Effector CD4-positive, alpha-beta T cell (primary cell): ENCODE measurements at places on chromosomes 6 and 20.

- no peak for DNase-seq
These were observed 129.6 kb upstream of the CST7 start for GRCh38 chr20:24819331-24819965.

DNA sequence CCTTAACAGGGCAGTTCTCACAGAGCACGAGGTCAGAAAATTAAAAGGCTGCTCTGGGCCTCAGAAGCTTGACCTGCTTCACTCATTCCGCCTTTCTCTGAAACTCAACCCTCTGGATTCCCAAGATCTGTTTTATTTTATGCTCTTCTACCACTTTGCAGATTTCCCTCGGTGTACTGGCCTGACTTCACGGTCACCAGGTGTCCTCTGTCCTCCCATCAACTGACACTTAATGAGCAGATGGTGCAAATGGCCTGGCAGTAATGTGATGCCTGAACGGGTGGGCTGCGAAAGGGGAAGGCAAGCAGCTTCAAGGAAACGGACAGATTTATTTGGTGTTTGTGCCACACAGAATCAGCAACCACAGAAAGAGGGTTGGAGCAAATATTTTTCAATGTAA, 169.7 kb upstream of the TFAP2D start:
- DNase-seq = no peak

DNA sequence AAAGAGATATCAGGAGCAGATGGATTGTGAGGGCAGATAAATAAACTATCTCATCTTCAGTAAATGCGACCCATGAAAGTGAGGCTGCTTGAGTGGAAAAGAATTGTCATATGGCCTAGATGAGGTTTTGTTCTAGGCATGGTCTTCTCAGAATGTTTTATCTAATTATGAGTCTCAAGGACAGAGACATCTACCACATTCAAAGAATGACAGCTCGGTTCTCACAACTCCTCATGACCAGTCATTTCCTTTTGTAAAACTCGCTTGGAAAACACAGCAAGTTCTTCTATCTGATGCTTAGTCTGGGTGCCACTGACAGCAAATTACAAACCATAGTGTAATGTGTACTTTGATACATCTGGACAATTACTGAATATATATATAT, 140.5 kb downstream of the CCDC170 start:
- DNase-seq = no peak

GRCh38 chr6:79040083-79040482, 38.0 kb downstream of the PHIP start:
- no peak for DNase-seq

- DNase-seq = no peak
These were observed 34.8 kb upstream of the SIRPA start for GRCh38 chr20:1860446-1860845.

DNA sequence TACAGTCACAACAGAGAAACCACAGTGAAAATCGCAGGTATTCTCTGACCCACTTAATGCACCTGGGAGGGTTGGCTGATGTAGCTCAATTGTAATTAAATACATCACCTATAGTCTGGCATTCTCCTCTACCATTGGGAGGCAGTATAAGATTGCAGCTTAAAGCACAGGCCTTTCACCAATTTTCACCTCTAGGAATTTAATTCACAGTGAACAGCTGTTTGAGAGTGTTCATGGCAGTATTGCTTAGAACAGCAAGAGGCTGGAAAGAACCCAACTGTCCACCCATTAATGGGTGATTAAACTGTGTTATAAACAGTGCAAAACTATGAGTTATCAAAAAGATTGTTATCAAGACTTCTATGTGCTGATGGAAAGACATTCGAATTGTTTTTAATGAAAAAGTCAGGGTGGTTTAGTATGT, 2.0 kb downstream of the EDEM2 start:
- peak; percentile 30 for DNase-seq

GRCh38 chr6:135233686-135234491, 52.8 kb downstream of the MYB start:
- DNase-seq = no peak

- DNase-seq = no peak
These were observed 668.6 kb downstream of the UTRN start for GRCh38 chr6:144953552-144954240.

- DNase-seq = no peak
These were observed 12.4 kb upstream of the DACT2 start for GRCh38 chr6:168332020-168332419.

DNA sequence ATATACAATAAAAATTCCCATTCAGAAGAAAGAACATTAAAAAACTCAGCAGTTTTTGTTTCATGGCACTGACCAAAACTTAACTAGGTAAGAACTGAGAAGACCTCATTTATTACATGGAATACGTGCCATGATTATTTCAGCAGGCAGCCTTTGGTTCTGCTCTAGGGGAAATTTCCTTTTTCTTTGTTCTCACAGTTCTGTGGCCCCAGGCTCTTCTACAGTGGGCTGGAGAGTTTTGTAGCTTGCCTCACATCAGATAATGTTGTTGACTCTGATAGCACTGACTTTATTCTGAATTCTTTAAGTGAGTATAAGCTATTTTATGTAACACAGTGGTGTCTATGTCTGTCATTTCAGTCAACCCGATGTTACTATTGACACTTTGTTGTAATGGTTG, 844.3 kb downstream of the TBC1D32 start:
- no peak for DNase-seq

DNA sequence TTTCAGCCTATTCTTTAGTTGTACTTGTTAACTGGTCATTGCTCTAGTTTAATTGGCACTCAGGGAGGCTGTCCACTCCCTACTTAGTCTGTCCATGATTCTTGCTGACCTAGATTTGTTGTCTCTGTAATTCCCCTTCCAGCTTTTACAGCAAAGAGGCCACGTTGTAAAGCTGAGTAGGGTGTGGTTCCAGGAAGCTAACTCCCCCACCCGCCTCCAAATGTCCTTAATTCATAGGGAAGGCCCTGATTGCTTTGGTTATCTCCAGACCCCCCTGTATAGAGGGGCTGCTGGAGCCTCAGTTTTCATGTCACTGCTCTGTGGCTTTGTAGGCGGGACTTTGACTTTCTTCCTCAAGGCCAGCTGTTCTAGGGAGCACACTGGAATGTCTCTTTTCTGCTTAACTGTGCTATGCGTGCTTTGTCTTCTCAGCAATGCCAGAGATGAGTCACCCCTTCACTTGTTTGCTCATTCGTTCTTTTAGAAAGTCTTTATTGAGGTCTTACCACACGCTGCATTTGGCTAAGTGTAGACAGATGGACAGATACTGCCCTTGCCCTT, 175.1 kb upstream of the JAG1 start:
- DNase-seq = no peak

DNA sequence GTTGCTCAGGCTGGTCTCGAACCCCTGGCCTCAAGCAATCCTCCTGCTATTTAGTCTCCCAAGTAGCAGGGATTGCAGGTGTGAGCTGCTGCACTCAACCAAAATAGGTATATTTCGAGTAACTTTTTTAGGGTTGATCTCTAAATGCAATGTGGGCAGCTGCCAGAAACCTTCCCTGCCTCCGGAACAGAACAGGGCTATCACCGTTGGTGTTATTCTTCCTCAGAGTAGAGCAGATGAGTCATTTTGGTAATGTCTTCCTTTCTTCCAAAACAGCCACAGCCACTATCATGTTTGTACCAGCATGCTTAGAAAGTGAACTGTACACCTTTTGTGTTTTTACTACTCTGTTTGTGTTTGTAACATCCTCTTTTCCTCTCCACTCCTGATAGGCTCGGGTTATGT, 44.1 kb downstream of the SNX9 start:
- DNase-seq = no peak

DNA sequence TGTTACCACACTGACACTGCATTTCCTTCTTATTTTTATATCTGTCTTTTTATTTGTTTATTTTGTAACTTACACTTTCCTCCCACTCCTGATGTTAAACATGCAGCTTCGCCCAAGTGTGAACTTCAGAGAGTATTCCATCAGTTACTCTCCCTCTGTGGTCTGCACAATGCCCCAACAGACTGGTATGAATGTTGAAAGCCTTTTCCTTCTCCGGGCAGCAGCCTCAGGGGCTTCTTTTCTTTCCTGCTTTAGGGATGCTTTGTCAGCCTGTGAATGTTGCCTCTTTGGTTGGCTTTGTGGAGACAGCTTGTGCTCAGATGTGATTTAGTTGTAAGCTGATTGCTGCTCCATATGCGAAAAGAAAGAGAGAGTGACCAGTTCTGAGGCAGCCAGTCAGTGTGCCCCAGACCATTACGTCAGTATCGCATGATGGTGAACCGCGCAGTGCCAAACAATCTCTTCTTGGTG, 44.0 kb downstream of the SMPDL3A start:
- no peak for DNase-seq

DNA sequence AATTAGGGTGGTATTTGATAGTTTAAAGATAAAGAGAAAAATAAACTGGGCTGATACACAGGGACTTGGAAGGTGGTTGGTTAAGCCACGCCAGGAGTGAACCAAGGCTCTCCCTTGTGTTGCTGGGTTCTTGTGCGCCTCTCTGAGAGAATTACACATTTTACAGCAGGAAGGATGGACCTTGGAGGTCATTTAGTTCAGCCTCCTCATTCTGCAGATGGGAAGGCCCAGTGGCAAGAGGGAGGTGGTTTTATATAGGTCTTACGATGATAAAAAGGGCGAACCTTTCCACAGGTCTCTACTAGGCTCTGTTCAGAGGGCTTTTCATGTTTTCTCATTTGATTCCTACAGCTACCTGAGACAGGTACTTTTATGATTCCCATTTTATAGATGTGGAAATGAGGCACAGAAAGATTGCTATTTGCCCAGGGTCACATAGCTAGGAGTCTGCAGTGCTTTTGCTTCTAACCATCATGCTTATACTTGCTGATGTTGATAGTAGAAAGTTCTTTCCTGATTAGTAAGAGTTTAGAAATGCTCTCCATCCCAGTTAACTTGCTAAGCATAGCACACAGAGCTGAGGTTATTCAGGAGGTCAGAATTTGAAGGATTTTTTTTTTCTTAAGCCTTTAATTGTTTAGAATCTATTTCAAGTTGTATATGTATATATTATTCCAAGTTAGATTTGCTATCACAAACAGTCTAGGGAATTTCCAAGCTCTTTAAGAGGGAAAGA, 12.8 kb downstream of the HIVEP1 start:
- no peak for DNase-seq

GRCh38 chr6:110999634-111000270, 17.9 kb downstream of the RPF2 start:
- DNase-seq = no peak

GRCh38 chr20:47191074-47191673, 165.3 kb downstream of the ZMYND8 start:
- DNase-seq = no peak

- DNase-seq = no peak
These were observed 230.7 kb upstream of the QKI start for GRCh38 chr6:163183806-163184205.

GRCh38 chr6:52739627-52740026, 23.6 kb downstream of the GSTA2 start:
- no peak for DNase-seq

GRCh38 chr6:69948479-69949114, 82.2 kb downstream of the COL19A1 start:
- no peak for DNase-seq

- no peak for DNase-seq
These were observed 179.5 kb upstream of the AKAP12 start for GRCh38 chr6:151060096-151060765.

GRCh38 chr20:32976746-32977145, 27.5 kb downstream of the SUN5 start:
- DNase-seq = no peak

GRCh38 chr6:169487579-169488436, 214.0 kb downstream of the WDR27 start:
- DNase-seq = no peak
